SJSA1 (cell line): ENCODE measurements at places on chromosomes 16 and 17. TPM values are rescaled to one million over a fixed set of nuclear protein-coding genes. Genes with fewer than 3 reads are reported as not detected.

- DNase-seq: no peak
Measured at GRCh38 chr17:9537177-9537776, 38.3 kb downstream of the STX8 start.

GRCh38 chr17:76541739-76542454, 2.1 kb downstream of the PRCD start:
- no peak for DNase-seq

DNA sequence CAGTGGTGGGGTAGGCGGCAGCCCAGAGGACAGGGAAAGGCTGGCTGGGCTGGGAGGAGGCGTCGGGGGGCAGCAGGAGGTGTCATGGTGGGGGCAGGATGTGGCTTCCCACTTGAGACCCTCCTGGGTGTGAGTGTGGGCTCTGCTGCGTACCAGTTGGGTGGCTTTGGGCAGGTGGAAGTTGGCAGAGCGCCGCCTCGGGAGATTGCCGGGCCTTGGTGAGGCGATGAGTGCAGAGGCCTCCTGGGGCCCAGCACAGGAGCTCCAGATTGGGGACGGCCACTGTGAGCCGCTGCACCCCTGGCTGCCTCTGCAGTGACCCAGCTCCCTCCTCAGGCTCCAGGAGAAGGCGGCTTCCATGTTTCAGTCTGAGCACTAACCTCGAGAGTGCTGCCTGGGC, 13.8 kb downstream of the GPT2 start:
- DNase-seq: no peak

DNA sequence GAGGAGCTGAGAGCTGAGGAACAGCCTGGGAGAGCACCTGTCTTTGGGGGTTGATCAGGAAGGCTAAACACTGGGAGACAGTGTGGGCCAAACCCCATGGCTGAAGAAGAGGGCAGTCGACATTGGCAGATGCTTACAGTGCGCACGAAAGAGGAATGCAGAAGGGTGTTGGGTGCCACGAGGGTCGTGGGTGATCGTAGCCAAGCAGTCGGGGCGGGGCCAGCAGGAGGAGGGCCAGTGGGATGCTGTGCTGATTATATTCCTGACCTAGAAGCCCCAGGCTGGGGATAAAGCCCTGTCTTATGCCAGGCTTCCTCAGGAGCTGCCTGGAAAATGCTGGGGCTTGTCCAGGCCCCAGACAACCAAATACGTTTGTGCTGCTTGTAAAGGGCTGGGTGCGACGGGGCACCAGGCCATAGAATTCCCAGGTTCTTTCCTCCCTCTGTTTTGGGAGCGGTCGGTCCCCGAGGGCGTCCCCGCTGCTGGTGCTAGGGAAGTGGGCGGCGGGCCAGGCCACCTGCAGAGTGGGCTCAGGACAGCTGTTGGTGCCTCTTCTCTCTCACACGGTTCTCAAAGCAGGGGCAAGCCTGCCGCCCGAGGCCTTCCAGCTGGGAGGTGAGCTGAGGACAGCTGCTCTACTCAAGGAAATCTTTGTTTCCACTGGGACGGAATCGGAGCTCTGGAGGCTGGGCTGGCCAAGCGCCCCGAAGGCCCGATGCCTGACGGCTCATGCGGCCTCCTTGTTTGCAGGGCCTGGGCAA, 10.0 kb downstream of the C1QTNF1 start:
- DNase-seq: peak; percentile 41

DNA sequence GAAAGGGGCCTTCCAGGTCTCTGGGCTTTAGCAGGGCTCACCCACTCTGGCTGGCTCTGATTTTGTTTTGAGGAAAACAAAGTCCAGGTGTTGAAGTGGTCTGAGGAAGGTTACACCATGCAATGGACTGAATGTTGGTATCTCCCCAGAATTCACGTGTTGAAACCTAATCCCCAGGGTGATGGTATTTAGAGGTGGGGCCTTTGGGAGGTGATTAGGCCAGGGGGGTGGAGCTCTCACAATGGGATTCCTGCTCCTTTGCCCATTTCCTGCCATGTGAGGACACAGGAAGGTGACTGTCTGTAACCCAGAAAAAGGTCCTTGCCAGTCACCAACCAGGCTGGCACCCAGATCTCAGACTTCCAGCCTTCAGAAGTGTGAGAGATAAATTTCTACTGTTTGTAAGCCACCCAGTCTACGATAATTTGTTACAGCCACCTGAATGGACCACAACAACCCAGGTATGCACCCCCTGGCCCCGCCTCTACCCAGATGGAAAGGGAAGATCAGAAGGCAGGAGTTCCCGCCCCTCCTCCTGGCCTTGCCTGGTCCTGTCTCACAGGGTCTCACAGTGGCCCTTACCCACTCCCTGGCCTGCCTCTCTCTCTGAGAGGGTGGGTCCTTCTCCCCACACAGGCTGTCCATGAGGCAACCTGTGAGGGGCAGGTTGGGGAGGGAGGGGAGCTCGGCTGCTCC, 32.0 kb downstream of the LRRC75A start:
- no peak for DNase-seq

DNA sequence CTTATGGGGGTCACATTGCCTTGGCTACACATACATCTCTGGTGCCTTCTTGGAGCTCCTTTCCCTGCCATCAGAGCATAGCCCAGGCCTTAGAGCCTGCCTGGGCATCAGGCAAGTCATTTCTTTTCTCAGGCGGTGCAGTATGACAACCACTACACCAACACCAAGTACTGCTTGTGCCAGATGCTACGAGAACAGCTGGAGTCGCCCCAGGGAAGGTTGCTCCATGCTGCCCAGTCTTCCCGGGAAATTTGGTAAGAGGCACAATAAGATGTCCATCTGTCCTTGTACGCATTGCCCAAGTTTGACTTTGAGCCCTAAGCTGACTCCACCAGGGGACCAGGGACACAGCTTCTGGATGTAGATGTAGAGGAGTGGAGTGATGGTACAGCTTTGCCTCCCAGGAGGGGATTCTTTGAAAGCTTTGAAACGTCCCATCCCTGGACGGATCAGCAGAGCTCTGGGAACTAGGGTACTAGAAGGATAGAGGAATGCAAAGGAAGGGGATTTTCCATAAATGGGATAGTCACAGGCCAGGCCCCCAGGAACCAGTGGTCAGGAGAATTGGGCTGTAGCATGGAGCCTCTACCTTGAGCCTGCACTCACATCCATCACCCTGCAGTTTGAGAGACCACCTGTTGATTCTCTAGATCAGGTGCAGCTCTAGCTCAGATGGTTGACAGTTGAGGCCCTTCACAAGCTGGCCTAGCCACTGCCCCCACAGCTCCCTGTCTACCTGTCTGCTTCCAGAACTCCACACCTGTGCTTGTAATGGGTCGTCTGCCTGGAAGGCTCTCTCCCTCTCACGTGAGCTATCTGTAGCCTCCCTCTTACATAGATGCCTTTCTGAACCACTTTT, 11.0 kb upstream of the NFATC3 start:
- no peak for DNase-seq

DNA sequence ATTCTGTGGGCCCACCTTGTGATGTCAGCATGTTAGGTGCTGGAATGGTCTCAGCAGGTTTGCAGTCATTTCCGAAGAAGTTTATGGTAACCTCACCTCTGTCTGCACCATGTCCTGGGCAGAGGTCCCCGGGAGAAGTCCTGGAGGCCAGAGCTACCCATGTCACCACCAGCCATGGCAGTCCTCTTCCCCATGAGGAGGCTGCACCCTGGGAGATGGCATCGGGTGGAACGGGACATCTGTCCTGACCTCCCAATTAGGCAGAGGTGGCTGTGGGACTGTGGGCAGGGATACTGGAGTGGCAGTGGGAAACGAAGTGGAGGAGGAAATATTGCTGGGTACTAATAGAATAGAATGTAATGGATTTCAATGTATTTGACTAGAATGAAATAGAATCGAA, 511.8 kb upstream of the WSB1 start:
- DNase-seq: no peak

GRCh38 chr17:82872591-82873520, 33.0 kb upstream of the ZNF750 start:
- no peak for DNase-seq

DNA sequence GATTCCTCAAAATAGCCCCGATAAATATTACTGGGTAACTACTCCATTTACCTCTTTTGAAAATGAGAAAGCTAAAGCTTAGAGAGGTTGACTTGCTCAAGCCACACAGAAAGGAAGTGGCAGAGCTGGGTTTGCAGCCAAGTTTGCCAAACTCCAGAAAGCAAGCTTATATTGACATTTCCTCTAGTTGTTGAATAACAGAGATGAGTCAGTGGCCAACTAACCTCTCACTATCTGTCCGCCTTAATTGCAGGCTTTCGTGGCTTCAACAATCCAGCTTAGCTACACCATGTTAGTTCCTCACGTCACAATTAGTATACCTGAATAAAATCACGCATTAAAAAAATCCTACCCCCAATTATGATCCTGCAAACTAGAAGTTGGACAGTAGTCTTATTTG, 151.7 kb downstream of the CNTNAP4 start:
- DNase-seq: no peak

The PAFAH1B1 gene
- 56.1 and 87.2 TPM in 2 replicates for total RNA-seq

The SCN4A gene
- not detected in 2 replicates for total RNA-seq

The MYLK3 gene
- 0.13 TPM in 1 of 2 replicates, not detected in the other for total RNA-seq

The TAC4 gene
- not detected in 2 replicates for total RNA-seq

The C16orf96 gene
- not detected in 2 replicates for total RNA-seq

The ABCA6 gene
- not detected in 2 replicates for total RNA-seq

The RPAIN gene
- 44.1 and 83.4 TPM in 2 replicates for total RNA-seq

The TMEM100 gene
- total RNA-seq: 2.6 and 3.4 TPM in 2 replicates
